HuH-7 (cell line): ENCODE measurements at places on chromosomes 7 and 10.

- peak; percentile 88 for DNase-seq
These were observed at the start of gene SEC31B for GRCh38 chr10:100519311-100520051. TSS of gene SEC31B (minus strand) at chr10:100519861. CDS start at chr10:100516952, 2,909 bp downstream.

- DNase-seq, result no peak
These were observed 245.2 kb downstream of the KLF6 start for GRCh38 chr10:3539696-3540383.

- DNase-seq, result no peak
These were observed 91.0 kb upstream of the LANCL2 start for GRCh38 chr7:55274156-55274555.

GRCh38 chr10:71536332-71536731, 139.6 kb downstream of the CDH23 start:
- no peak for DNase-seq

DNA sequence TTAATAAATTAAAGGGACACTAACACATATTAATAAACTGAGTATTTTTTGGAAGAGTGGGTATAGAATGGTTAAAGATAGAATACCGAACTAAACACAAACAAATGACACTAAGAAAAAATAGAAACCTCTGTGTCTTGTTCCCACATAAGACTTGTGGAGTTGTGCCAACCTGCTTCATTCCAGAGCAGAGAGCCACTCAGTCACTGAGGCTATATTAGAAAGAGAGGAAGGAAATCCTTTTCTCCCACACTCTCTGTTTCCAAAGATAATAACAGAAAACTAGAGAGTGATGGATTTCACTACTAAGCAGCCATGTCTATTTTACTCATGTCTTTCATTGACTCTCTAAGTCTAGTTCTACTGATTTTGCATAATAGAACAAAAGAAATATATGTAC, 26.0 kb downstream of the CTNNA3 start:
- no peak for DNase-seq

DNA sequence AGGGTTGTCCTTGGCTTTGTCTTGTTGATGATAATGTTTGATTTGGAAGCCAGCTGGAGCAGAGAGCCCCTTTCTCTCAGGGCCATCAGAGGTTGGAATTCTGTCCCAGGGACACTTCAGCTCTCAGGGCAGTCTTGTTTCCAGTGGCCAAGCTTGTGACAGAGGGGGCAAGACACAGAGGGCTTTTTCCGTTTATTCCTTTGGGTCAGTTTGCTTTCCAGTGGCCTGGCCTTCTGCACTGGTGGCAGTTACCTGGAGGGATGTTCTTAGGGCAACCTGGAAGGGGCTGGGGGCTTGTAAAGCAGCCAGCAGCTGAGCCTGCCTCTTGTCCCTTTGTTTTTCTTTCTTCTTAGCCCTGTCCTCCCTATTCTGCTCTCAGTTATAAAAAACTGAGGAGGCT, 62.7 kb downstream of the MTURN start:
- no peak for DNase-seq

- no peak for DNase-seq
These were observed 145.6 kb downstream of the GLCCI1 start for GRCh38 chr7:8114175-8114574.

- no peak for DNase-seq
These were observed 53.0 kb downstream of the GRID1 start for GRCh38 chr10:86313621-86314041.

- DNase-seq, result peak; percentile 85
These were observed 52.3 kb upstream of the DGKI start for GRCh38 chr7:137898839-137899721.
